GM04504 (cell line): ENCODE measurements at places on chromosomes 4 and X.

- DNase-seq = no peak
These were observed 201.6 kb downstream of the QDPR start for GRCh38 chr4:17310269-17310652.

GRCh38 chr4:144591401-144591800, 54.6 kb upstream of the HHIP start:
- peak; percentile 49 for DNase-seq

GRCh38 chrX:21412883-21413282, 38.7 kb downstream of the CNKSR2 start:
- DNase-seq = peak; percentile 11

DNA sequence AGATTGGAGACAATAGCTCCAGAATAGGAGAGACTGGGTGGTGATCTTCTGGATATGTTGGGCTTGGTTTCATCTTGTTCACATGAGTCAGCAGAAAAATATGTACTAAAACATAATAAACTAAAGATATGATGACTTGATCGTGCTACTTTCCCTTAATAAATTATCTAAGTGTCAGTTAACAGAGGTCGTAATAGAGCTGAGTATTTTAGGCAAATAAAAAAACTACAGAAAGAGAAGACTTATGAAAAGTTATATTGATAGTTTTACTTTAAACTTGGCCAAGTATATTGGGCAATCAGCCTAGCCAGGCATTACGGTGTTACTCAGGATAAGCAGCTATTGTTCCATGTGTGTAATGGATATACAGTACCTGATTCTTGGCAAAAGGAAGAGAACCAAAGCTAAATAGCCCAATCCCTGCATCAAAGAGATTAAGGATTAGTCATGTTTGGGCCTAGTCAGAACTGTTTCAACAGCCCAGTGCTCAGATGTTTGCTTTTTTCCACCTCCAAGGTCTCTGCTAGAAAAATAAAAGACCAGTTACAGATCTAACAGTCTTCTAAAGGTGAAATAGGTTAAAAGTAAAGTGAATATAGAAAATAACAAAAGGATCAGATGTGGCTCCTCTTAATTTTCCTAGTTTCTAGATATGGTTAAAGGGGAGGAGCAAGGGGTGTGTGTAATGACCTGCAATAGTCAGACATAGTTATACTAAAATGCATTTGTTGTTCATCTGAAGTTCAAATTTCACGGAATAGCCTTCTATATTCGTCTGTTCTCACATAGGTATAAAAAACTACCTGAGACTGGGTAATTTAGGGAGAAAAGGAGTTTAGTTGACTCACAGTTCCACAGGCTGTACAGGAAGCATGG, 262.6 kb downstream of the ADGRL3 start:
- no peak for DNase-seq

GRCh38 chr4:78059524-78059889, 2.4 kb downstream of the FRAS1 start:
- DNase-seq = peak; percentile 63
